ENCODE measurements at places on chromosomes 4 and X. TPM values are rescaled to one million over a fixed set of nuclear protein-coding genes. Genes with fewer than 3 reads are reported as not detected.
A peak's percentile ranks its signal among the peaks of the same experiment; 100 is the strongest.

- no peak for DNase-seq
- H3K27me3 ChIP-seq, result no peaks in the 10 kb centered on the region
- no peak overlapping the region for H3K27ac ChIP-seq
- H3K36me3 ChIP-seq, result no peaks in the 10 kb centered on the region
Observed at GRCh38 chr4:7899184-7899869, 40.3 kb downstream of the AFAP1 start.

RAB33A gene
- total RNA-seq, result 0.41 TPM

BCOR gene
- 15.1 TPM for total RNA-seq

DNA sequence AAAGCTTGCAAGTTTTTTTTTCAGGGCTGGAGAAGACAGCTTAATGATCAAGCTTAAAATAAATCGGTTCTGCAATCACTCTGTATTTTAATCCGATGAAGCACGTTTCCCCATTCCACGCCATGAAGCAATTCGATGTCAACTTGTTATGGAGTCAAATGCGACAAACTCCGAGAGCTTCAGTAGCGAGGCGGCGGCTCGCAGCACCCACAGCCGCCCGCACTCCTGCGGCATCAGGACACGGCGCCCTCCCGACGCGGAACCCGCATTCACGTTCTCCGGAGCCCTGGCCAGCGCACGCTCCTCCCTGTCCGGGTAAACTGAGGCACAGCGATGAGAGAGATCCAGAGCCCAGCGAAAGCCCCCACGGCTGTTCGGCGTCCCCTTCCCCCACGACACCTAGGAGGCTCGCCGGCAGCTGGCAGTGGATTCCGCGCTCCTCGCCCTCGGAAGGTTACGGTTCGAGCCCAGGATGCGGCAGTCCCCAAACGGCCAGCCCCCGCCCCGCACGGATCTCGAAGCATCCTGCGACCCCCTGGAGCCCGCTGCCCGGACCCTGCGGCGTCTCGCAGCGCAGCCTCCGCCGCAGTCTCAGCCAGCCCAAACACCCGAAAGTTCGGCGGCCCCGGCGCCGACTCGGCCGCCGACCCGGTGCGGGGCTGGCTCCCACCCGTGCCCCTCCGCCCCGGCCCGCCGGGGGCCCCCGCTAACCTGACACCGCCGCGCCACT lies 507 bp downstream of the MFAP3L start:
- peaks cover 21% of the 10 kb centered on the region for H3K4me1 ChIP-seq
- H3K36me3 ChIP-seq, result no peaks in the 10 kb centered on the region
- H3K27ac ChIP-seq, result peak overlapping the region; percentile 93
- no peaks in the 10 kb centered on the region for H3K27me3 ChIP-seq

DNA sequence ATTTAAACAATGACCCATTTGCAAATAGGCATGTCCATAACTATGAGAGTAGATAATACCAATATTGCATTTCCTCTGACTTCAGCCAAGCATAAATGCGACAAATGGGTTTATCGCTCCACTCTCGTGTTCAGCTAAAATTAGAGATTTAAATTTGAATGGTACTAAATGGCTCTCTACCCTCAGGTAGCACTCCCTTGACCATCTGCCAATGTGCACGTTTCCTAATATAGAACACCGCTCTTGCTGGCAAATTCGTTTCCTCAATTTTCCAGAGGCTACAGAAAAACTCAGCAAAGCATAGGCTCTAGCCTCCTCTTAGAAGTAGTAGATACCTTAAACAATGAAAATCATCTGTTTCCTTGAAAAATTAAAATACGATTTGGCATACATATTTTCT lies 251.6 kb downstream of the ADGRA3 start:
- DNase-seq, result no peak
- H3K27me3 ChIP-seq, result no peaks in the 10 kb centered on the region
- H3K27ac ChIP-seq, result no peak overlapping the region
- H3K36me3 ChIP-seq, result no peaks in the 10 kb centered on the region
- no peak overlapping the region for H3K4me3 ChIP-seq

- H3K4me1 ChIP-seq, result no peaks in the 10 kb centered on the region
- no peaks in the 10 kb centered on the region for H3K27me3 ChIP-seq
- no peaks in the 10 kb centered on the region for H3K36me3 ChIP-seq
- H3K27ac ChIP-seq, result no peak overlapping the region
- DNase-seq, result no peak
Observed at GRCh38 chr4:24094726-24095125, 204.9 kb upstream of the PPARGC1A start.

APLN gene
- total RNA-seq, result 15.9 TPM

Data from left ventricle myocardium inferior (tissue), 1 donor.